Left colon (tissue), 2 donors: ENCODE measurements at places on chromosomes 16 and 17.
A peak's percentile ranks its signal among the peaks of the same experiment; 100 is the strongest.

DNA sequence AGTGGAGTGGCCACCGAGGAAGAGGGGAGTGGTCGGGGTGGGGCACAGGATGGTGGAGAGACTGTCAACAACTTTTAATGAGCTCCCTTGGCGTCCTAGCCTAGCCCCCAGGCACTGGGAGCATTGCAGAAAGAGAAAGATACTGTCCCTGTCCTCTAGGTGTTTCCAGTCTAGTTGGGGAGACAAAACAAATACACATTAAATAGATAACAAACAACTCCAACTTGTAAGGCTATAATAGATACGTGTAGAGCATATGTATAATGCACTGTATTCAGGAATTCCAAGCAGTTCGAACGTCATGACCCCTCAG lies 435 bp upstream of the UBE2O start:
- no peak for DNase-seq

DNA sequence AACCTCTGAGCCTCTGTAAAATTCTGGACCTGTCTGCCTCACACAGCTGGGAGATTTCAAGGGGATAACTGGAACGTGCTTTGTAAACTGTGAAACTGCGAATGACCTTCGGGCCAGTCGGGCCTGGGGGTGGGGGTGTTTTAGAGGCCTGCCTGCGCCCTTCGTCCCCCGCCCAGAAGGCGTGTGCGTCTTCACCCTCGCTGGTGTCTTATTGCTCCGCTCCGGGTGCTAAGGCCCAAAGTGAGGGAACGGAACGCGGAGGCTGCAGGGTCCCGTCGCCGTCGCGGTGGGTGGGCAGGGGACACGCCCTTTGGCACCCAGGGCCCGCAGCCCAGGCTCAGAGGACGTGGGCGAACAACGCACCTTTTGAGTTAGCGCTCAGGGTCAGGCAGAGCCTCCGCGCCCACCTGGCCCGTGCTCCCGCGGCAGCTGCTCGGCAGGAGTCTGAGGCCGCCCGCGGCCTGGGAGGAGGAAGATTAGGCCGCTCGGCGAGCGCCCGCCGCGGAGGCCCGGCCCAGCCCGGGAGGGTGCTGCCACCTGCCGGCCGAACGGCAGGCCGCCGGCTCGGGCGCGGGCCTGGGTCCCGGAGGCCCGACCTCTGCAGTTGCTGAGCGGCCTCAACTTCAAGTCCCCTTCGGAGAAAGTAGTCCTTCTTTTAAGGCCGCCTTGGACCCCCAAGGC lies 29.7 kb downstream of the DCAKD start:
- DNase-seq, result peak; percentile 56

GRCh38 chr17:17447264-17447663 lies 29.5 kb upstream of the MED9 start:
- no peak for DNase-seq

GRCh38 chr16:77679901-77680300 lies 42.4 kb upstream of the NUDT7 start:
- no peak for DNase-seq

DNA sequence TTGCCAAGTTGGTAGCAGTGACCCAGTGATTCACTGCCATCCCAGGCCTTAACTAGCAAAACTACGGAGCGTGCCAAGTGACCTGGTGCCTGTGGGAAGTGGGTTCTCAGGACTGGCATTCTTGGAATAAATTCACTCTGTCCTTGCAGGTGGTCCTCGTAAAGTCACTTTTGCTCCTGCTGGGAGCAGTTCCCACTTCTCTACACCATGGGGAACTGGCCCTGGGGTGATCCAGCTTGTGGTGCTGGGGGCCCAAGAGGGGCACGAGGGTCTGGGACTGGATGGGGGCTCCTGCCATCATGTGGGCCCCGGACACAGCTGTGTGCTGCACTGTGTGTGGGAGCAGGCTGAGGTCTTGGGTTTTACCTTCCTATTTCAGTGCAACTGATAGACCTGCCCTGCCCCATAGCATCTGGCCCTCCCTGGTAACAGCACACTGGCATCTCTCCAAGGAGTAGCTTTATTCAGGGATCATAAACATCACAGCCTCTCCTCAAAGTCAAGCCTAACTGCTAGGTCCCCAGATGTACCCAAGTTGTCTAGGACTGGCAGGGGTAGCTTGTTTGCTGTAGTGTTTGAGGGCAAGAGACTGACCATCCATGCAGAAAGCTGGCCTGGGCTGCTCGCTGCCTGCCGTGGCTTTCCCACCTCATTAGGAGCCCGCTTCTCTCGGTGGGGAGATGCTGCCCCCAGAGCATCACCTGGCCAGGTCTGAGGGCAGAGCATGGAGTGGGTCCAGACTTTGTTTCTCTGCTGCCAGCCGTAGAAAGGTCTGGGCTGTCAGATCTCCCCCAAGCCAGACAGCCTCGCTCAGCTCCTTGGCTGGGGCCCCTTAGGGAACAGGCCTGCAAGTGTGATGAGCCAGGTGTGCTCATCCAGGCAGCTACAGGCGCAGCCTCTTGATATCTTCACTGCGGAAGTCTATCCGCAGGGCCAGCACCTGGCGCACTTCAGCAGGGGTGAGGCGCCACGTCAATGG lies 26.0 kb downstream of the FCSK start:
- DNase-seq, result no peak

GRCh38 chr17:82802075-82802780 lies 37.6 kb downstream of the ZNF750 start:
- no peak for DNase-seq

GRCh38 chr16:58499615-58500351 lies at the start of gene NDRG4:
Gene NDRG4 (plus strand): TSS chr16:58500143. CDS start chr16:58500249, 106 bp downstream.
- DNase-seq, result peak; percentile 53

- DNase-seq, result no peak
These were observed 2.6 kb upstream of the HOXB8 start for GRCh38 chr17:48617471-48618255.

- DNase-seq, result no peak
These were observed 3.1 kb downstream of the MMP2 start for GRCh38 chr16:55482056-55482455.

DNA sequence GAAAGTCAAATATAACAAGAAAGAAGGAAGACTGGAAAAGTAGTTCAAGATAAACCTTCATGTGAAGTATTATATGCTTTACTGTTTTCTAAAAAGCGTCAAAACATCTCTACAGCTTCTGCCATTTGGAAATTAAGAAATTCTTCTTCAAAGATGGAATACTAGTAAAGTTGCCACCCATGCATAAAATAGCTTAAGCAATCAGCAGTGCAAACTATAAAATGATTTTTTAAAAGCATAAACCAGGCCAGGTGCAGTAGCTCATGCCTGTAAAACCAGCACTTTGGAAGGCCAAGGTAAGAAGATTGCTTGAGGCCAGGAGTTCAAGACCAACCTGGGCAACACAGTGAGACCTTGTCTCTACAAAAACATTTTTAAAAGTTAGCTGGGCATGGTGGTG lies 68.2 kb downstream of the USP32 start:
- DNase-seq, result no peak

DNA sequence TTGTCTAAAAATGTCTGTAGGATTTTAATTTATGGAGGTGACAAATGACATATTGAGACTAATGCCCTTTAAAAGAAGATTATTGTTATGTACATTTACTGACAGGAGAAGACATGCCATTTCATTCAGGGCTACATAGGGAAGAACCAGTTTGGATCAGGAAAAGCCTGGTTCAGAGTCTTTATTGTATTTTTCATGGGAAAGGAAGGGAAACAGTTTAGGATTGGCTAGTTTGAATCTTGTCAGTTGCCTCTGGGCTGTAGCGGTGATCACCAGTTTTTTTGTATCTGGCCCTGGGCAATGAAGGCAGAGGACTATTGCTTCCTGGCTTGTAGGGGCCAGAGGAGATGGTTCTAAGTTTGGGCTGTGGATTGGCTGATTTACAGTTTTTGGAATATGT lies 31.8 kb downstream of the NSRP1 start:
- DNase-seq, result no peak

- DNase-seq, result no peak
These were observed 50.5 kb upstream of the CCL1 start for GRCh38 chr17:34413443-34414119.

DNA sequence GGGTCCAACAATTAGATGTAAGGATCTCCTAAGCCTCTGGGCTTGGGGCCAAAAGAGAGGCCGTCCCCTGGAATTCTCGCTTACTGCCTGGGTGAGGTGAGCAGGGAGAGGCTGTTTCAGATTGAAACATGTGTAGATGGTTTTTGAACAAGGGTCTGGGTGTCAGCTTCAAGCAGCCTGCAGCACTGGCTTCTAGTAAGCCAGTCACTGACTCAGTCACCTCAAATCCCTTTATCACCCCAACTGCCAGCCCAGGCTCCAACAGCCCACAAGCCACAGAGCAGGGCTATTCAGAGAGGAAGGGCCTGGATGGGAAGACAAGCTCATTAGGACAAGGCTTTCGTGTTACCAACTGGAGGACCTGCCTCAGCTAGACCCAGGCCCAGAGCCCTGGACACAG lies 180.2 kb downstream of the CCT6B start:
- DNase-seq, result no peak

DNA sequence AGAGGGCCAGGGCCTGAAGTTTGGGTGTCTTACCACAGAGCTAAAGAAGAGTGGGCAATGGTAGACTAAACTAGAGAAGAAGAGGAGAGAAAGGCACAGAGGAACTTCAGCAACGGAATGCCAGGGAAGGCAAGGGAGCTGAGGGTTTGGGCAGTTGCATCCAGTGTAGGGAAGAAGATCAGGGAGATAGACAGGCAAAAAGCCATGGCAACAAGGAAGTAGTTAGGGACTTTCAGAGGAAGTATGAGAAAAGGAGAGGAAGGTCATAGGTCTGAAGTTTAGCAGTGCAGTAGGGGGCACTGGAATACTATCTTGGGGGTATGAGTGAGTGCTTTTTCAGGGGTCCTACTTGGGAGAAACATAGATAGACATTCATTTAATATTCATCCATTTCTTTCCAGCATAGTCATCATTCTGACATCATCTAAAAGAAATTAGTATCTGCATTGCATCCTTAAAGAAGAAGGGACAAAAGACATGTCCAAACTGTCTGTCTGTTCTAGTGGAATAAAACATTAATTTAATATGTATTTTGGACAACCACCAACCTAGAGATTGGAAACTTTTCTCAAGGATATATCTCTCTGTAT lies 2.2 kb upstream of the NF1 start:
- DNase-seq, result no peak

DNA sequence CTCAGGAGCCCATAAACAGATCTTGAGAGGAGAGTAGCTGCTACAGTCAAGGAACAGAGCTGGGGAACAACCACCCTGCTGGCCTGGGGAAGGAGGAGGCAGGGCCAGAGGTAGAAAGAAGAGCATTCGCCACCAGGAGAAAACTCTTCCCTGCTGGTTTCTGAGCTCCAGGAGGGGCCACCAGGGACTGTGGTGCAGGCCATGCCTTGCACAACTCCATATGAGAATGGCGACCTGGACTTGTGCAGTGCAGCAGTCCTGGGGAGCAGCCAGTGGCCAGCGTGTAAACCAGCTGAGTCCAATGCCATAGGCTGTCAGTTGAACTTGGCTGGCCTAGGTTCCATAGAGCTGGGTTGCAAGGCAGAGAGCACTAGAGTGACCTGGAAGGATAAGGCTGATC lies 11.6 kb downstream of the SLC13A2 start:
- DNase-seq, result no peak

GRCh38 chr17:74194682-74195081 lies 8.8 kb upstream of the RPL38 start:
- no peak for DNase-seq

DNA sequence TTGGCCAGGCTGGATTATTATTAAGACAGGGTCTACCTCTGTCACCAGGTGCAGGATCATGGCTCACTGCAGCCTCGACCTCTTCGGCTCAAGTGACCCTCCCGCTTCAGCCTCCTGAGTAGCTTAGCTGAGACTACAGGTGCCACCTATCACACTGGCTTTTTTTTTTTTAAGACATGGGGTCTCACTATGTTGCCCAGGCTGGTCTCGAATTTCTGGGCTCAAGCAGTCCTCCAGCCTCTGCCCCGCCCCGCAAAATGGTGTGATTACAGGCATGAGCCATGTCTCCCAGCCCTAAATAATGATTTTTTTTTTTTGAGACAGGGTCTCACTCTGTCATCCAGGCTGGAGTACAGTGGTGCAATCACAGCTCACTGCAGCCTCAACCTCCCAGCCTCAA lies 5.8 kb downstream of the OVCA2 start:
- no peak for DNase-seq

GRCh38 chr16:15605839-15606517 lies 37.0 kb downstream of the MARF1 start:
- DNase-seq, result no peak

DNA sequence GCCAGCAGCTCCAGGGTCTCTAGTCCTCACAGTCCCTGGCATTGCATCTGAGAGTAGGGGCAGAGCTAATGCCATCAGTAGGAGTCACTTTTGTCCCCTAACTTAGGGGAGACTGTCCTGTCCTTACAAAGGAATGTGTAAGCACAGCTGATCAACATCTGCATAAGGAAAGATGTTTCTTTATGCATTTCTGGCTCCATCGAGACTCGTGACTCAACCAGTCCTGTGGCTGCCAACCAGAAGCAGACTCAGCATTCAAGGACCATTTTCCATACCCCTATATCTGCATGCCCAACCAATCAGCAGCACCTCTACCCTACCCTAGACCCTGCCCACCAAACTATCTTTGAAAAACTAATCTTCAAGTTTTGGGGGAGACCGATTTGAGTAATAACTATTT lies 8.2 kb upstream of the MPP2 start:
- DNase-seq, result no peak

- DNase-seq, result no peak
These were observed 68.6 kb upstream of the MRTFB start for GRCh38 chr16:14002416-14002990.

GRCh38 chr16:77856438-77857160 lies 68.2 kb downstream of the VAT1L start:
- DNase-seq, result no peak

GRCh38 chr17:48597778-48598631 lies 4.4 kb upstream of the HOXB5 start:
- DNase-seq, result peak; percentile 93

DNA sequence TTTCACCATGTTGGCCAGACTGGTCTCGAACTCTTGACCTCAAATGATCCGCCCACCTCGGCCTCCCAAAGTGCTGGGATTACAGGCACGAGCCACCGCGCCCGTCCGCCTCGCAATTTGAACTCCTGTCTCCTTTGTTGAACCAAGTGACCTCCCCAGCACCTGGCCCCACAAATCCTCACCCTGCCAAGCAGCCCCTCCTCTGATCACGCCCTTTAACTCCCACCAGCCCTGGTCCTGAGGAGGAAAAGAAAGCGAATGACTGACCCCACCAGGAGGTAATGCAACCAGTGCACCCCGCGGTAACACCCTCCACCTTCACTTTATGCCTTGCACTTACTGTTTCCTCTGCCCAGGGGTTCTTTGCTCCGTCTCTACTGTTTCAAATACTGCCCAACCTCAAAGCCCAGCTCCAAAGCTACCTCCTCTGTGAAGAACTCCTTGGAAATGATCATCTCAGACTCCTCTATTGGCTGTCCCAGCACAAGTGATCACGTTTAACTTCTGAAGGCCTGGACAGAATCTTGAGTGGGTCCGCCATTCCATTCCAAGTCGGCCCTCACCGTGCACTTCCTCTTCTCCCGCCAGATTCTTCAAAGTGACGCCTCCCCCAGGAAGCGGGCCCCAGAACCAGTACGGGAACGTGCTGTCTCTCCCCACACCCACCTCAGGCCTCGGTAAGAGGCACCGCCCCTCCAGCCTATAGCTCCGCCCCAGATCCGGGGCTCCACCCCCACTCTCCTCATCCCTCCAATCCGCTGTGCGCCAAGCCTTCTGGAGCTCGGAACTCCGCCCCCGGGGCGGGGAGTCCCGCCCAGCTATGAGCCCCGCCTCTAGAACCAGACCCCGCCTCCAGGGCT lies 4.4 kb downstream of the CD19 start:
- peak; percentile 88 for DNase-seq
